HuH-7 (cell line): ENCODE measurements at places on chromosomes 12 and 14.

- DNase-seq = no peak
Observed at GRCh38 chr14:49972131-49972671, 79.3 kb downstream of the ARF6 start.

- DNase-seq = peak; percentile 17
Observed at GRCh38 chr14:30283822-30284446, 275.0 kb upstream of the G2E3 start.

DNA sequence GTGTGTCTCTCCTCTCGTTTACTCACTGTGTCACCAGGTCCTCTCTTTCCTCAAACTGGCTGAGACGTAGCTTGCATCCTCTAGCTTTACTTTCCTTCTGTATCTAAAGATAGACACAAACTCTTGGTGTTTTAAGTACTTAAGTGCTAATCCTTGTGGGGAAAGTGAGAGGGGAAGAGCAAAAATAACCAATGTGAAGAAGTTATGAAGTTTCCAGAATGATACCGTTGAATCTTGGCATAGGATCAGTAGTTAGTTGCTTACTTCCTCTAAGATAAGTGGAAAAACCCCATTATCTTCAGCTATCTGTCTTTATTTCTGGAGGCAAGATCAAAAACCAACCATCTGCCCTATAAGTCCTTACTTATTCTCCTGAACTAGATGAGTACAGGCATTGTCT lies 10.6 kb downstream of the FAR2 start:
- no peak for DNase-seq

DNA sequence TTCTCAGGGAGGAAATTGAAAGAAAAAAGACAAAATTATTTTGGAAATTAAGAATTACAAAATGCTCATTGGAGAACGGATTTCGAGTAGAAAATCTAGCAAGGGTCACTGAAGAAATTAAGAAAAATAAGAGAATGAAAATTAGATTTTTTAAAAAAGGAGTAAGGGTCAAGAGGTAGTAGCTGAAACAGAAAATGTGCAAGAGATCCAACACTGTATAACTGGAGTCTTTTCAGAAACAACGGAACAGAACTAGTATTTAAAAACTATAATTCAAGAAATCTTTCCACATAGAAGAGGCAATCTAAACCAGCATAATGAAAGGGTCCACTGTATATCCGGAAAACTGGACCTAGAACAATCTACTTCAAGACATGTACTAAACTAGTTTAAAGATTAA lies 28.2 kb downstream of the ATP2B1 start:
- no peak for DNase-seq

GRCh38 chr12:123096741-123097140 lies 54.1 kb downstream of the PITPNM2 start:
- DNase-seq = no peak

GRCh38 chr12:103780093-103780440 lies 61.0 kb downstream of the NT5DC3 start:
- no peak for DNase-seq

GRCh38 chr12:116876151-116876869 lies 4.9 kb downstream of the HRK start:
- DNase-seq = no peak

DNA sequence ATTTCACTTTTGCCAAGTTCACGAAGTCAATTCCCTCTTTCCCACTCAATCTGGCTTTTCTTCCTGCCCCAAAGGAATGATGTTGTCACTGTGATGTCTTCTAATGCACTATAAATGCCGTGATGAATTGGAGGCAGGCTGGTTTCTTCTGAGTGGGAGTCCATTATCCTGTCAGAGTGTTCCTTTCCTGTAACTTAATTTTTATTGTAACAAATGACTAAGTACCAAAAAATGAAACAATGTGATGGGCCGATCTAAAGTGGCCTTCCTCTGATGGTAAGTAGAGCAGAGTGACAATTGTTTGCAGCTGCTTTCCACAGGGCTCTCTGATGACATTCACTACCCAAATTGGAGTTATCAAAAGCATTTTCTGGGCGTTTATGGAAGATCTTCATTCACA lies 22.2 kb downstream of the TMEM30B start:
- DNase-seq = no peak

DNA sequence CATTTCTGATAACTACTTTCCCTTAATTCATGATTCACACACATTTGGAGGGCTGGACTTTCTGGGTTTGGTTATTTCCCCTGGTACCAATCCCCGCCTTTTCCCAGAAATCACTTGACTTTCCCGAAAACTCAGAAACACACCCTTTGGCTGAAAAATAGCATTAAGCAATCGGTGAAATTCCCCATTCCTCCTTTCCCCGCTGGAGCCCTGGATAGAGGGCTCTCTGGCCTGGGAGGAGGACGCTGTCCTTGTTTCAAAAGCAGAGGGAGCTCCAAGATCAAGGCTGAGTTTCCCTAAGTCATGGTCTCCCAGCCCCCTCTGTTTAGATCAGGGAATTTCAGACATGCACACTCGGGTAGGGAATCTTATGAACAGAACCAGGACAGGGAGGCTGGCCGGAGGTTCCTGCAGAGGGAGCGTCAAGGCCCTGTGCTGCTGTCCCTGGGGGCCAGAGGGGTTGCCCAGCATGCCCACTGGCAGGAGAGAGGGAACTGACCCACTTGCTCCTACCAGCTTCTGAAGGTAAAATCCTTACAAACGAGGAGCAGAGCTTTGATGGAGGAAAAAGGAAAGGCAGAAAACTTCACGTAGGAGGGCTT lies at the start of gene C1S:
Gene C1S, plus strand, starts transcription at position 366 of the 602 bp plus-strand sequence. CDS start 1,195 bp downstream, outside the sequence.
- DNase-seq = peak; percentile 79

DNA sequence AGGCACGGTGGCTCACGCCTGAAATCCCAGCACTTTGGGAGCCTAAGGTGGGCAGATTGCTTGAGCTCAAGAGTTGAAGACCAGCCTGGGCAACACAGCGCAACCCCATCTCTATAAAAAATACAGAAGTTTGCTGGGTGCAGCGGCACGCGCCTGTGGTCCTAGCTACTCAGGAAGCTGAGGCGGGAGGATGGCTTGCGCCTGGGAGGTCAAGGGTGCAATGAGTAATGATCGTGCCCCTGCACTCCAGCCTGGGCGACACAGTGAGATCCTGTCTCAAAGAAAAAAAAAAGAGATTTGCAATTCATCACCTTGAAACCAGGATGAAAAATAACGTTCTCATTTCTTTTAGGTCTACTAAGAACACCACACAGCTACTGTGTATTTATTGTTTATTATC lies 4.0 kb downstream of the STX2 start:
- DNase-seq = no peak

- DNase-seq = no peak
Observed at GRCh38 chr12:29131539-29131938, 17.5 kb upstream of the FAR2 start.

- no peak for DNase-seq
Observed at GRCh38 chr12:4005851-4006430, 132.7 kb upstream of the PARP11 start.

- no peak for DNase-seq
Observed at GRCh38 chr14:75283162-75283832, 4.7 kb downstream of the FOS start.

GRCh38 chr12:131115766-131116467 lies 162.2 kb downstream of the ADGRD1 start:
- no peak for DNase-seq

DNA sequence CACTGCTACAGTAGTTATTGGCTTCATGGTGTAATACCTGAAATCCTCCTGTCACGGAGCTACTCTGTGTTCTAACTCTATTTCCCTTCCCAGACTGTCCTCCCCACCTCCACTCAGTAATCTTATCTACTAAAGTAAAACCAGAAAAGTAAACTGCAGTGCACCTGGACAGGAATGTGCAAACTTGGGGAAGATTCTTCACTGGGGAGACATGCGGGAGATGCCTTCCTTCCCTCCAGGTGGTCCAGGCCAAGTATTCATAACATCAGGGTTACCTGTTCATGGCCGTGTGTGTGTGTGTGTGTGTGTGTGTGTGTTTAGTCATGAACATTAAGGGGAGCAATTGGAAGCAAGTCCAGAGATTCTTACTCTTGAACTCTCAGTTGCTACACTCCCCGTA lies 84.1 kb downstream of the IFNG start:
- DNase-seq = no peak

- no peak for DNase-seq
Observed at GRCh38 chr14:54117396-54117795, 160.8 kb upstream of the BMP4 start.

DNA sequence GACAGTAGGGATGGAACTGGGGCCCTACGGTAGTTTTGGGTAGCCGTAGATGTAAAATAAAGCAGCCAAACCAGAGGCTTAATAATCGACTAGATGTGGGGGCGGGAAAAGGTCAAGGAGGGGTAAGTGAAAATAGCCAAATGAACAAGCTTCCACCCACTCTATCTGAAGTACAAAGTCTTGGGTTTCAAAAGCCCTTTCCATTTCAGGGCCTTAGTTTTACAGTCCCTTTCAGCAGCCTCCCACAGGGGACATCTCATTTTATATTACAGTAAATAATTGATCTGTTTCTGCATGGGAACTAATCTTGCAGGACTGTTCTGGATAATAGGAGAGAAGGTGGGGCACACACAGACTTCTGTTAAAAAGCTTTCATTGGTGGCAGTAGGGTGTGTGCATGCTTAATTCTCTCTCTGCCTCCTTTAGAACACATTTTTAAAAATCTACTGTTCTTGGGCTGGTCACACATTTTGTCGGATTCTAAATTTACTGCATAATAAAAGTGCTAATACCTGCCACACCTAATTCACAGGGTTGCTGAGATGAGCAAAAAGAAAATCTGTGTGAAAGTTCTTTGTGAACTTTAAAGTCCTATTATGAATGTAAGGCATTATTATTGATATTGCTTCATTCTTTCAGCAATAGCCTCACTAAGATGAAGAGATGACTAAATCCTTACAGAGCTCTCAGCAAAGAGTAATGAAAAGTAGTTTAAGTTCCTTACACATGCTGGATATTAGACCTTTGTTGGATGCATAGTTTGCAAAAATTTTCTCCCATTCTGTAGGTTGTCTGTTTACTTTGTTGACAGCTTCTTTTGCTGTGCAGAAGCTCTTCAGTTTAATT lies 104.6 kb downstream of the ITPR2 start:
- DNase-seq = no peak

GRCh38 chr14:91177073-91178034 lies 63.5 kb downstream of the DGLUCY start:
- peak; percentile 43 for DNase-seq

DNA sequence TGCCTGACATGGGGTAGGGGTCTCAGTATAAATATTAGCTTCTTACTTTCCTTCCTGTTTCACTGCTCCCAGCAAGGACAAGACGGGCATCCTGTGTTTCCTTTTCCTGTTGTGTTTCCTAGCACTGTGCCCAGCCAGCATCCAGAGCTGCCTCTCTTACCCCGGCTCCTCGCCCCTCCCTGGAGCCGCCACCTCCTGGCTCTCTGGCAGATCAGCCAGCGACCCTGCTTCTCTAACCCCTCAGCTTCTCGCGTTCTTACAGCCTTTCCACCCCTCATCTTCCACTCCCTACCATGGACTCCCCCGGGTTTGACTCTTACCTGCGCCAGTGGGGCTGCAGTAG lies 17.8 kb downstream of the HDAC7 start:
- no peak for DNase-seq
